ENCODE measurements at places on chromosomes 6 and 20. TPM values are rescaled to one million over a fixed set of nuclear protein-coding genes. Genes with fewer than 3 reads are reported as not detected.

The HUS1B gene
- total RNA-seq, result 0.49 TPM

The ARG1 gene
- total RNA-seq, result not detected

The FOXA2 gene
- total RNA-seq, result 20.8 TPM

The TINAG gene
- total RNA-seq, result not detected

The GLP1R gene
- not detected for total RNA-seq

The PRKN gene
- total RNA-seq, result 1.3 TPM

The SRSF12 gene
- 0.19 TPM for total RNA-seq

The HLA-DRB1 gene
- total RNA-seq, result 0.14 TPM

The PRR3 gene
- 2.9 TPM for total RNA-seq

The HRH3 gene
- total RNA-seq, result not detected

The VNN1 gene
- total RNA-seq, result not detected

The SLC22A7 gene
- total RNA-seq, result not detected
